ENCODE measurements at places on chromosomes 5 and 9.

DNA sequence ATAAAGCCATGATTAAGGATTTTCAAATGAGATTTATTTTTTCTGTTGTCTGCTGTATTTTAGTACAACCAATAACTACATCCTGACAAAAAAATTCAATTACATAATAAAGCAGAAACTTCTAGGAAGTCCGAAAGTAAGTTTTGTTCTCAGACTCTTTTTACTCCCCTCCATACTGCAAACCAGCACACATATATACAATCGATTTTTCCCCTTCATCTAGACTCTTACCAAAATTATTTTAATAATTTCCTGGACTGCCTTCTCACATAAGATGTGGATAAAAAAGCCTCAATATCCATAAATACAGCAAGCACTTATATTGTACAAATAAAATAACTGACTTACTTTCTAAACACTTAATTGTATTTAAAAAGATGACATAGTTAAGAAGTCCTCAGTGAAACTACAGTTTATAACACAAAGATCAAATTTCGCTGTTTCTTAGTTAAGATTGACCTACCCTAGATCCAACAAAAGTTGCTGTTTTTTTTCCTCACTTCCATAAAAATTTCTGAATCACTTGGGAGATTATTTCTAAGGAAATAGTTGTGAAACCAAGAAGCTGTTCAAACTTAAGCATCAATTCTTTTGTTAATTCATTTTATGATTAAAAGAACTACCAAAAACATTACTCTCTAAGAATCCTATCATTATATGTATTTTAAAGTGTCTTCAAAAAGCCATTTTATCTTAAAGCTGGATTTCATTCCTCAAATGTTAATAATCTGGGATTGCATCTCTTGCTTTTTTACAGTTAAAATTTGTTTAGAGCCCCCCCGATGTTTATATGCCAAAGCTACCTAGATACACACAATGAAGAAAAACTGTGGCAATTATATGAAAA is 74.7 kb upstream of the IFNE start:
- DNase-seq = no peak

DNA sequence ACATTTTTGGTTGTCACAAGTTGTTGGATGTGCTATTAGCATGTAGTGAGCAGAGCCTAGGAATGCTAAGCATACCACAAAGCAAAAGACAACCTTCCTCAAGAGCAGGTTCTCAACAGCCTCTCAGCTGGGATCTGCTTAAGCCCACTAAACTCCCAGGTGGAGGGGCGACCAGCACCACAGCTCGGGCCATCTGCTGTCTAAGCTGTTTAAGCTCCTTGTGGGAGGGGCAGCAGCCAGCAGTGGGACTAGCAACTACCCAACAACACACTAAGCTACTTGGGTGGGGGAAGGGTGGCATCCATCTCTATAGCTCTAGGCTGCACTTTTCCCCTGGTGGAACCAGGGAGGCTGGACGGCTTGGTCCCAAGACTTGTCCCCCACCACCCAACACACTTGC is 1052.7 kb upstream of the ARRDC3 start:
- DNase-seq = no peak

- no peak for DNase-seq
These were observed 1009.7 kb upstream of the CDH6 start for GRCh38 chr5:30183795-30184194.

DNA sequence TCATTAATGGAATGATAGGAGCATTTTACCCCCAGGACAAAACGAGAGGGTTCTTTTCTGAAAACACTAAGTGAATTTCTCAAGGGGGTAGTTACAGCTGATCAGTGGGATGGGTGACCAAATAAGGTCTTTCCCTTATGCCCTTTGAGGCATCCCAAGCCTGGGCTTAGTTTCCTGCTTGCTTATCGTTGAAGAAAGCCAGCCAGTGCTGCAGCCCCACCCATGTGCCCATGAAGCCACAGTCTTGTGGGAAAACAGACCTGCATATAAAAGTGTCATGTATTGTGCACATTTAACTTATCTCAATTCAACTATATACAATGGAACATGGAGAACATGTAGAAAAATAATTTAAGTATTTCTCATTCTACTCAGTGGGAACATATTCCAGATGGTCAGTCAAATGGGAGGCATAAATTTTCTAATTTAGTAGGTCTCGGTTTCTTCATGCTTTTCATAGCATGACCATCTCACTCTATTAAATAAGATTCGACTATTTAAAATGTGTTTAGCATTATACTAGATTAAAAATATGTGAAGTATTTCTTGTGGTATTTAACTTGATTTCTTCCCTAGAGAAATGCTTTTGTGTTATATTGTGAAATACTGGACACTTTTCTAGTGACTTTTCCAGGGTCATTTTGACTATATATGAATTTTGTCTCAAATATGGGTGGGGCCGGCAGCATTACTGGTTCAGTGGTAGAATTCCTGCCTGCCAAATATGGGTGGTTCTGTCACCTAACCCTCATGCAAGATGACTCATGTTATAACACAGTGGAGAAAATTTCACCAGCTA is 189.7 kb upstream of the SGCD start:
- no peak for DNase-seq

DNA sequence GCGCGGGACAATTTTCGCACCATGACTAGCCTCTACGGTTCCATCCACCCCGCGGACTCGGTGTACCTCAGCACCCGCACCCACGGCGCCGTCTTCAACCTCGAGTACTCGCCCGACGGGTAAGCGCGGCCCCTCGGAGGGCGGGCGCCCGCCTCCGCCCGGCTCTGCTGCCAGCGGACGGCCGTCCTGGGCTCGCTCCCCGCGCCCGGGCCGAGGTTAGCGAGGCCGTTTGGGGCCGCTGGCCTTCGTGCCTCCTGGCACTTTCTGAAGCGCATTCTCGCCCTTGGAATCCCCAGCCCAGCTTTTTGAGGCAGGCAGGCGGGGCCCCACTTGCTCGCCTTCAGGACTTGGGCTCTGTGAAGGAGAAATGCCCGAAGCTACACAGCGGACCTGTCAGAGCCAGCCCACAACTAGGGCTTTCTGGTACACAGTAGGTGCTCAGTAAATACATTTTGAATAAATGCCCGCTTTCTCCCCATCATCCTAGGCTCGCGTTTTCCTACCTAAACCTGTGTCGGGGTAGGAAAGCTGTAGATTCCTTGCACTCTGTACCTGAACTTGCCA is 772 bp downstream of the DCAF10 start:
- no peak for DNase-seq

- DNase-seq = no peak
These were observed 546.2 kb downstream of the DMRTA1 start for GRCh38 chr9:22992780-22993179.

All from cerebellar cortex (tissue), 1 donor.